Activated CD4-positive, CD25-positive, alpha-beta regulatory T cell (primary cell): ENCODE measurements at places on chromosomes 6 and 20.

DNA sequence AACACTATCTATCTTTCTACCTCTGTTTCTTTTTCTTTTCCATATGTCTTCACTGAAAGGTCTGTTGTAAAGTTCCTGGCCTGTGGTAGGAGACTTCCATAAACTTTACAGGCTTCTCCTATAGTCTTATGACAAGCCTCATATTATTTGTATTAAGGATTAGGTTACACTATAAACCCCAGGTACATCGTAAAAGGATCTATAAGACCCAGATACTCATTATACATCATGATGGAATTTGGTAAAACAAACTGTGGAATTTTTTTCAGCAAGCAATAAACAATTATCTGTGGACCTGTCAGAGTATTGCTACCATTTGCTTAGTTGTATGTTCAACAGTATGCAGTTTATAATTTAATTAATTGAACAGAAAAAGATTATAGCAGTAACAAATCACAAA is 55.5 kb downstream of the RFX6 start:
- no peak for DNase-seq

GRCh38 chr6:11613336-11613735 is 75.8 kb downstream of the TMEM170B start:
- DNase-seq: no peak

- no peak for DNase-seq
These were observed 32.5 kb downstream of the GNAS start for GRCh38 chr20:58884966-58885365.

GRCh38 chr6:108133594-108134179 is 32.1 kb upstream of the NR2E1 start:
- DNase-seq: no peak

- DNase-seq: no peak
These were observed 194.2 kb downstream of the PRL start for GRCh38 chr6:22102671-22103070.

- DNase-seq: no peak
These were observed 153.6 kb upstream of the TENT5A start for GRCh38 chr6:81906041-81906440.

DNA sequence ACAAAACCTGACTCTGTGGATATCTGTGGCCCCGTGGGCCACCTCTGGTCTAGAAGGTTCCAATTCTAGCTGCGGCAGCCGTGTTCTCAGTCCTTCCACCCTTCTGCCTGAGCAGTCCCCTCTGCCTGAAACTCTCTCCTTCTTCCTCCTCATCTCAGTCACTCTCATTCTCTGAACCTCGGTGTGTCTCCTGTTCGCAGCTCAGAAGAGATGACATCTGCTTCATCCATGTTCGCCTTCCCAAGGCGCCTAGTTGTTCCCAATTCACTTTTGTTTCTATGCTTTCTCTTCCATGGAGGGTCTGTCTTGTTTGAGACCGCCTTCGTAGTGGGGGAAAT is 95.5 kb downstream of the CEBPB start:
- DNase-seq: no peak

GRCh38 chr6:133895573-133896343 is 6.8 kb downstream of the TCF21 start:
- DNase-seq: no peak

- DNase-seq: no peak
These were observed 224.1 kb upstream of the MYLIP start for GRCh38 chr6:15904651-15905376.

DNA sequence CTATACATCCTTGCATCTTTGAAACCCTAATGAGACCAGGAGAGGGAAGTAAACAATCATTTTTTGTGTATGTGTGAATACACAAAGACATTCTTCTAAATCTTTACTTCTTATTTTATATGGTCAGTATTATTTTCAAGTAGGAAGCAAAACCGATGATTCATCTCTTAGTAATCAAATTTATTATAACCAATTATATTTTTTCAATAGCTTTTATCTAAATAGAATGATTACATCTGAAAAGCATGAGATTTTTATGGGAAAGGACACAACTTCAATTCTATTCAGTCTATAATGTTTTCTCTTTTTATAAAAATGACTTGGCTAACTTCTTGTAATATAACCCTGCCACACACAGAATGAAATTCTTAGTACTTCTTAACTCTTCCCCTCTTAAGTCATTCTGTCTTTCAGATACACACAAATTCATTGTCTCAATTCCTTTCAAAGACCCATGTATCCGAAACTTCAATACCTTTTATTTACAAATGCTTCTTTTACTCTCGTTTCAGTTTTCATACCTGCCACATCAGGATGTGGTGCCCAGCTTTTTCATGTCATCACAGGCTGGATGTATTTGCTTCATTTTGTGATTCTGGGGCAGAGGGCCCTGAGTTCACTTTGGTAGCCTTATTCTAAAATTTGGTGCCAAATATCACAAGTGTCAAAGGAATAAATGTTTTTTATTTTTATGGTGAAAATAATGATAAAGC is 227.0 kb downstream of the PHF3 start:
- DNase-seq: no peak

DNA sequence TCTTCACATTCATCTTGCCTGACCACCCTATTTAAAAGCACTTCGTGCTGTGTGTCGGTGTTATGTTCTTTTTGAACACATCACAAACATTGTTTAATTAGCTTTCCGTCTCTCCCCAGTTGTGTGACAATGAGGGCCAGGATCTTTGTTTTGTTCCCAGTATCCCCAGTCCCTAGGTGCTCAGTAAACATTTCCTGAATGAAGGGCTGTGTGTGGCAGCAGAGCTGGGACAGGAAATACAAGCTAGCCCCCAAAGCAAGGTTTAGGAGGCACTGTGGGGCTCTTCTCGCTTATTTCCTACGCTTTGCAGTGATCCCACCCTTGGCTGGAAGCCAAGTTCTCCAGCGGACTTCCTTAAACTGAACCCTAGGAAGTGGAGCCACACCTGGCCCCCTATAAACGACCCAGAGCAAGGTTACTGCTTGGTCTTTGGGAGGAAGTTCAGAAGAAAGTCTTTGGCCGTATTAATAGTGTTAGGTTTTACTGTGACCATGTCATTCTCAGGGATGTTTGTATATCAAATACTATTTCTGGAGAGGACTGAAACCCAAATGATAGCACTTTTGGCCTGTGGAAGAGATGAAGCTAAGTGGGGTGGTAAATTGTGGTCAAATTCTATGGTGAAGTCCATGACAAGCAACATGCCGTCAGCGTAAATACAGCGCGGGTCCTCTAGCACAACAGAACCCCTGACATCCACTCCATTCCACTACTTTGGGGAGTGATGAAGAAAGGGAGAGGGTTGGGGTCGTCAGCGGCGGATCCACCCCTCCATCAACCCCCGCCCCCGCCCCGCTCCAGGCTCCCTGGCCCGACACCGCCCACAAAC is 570 bp upstream of the FANCE start:
- no peak for DNase-seq

DNA sequence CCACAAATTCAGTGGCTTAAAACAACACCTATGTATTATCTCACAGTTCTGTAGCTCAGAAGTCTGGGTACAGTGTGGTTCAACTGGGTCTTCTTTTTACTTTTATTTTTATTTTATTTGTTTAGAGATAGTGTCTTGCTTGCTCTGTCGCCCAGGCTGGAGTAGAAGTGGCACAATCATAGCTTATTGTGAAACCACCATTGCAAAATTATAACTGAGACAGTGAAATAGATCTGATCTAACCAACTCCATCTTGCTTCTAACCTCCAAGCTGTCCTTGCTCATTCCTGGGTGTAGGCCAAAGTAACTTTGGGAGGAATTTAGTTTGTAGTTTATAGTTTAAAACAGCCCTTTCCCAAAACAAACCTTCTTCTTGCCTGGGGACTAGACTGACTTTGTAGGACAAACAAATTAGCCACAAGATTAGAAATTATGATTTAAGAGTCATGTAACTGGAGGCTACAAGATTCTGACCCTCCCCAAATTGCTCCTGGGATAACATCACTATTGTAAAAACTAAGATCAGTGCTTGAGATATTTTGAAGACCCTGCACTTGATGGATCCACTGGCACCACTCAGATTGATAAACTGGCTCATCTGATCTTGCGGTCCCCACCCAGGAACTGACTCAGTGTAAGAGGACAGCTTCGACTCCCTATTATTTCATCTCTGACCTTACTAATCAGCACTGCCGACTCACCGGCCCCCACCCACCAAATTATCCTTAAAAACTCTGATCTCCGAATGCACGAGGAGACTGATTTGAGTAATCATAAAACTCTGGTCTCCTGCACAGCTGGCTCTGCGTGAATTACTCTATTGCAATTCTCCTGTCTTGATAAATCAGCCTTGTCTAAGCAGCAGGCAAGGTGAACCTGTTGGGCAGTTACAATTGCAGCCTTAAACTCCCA is 193.4 kb upstream of the CDYL start:
- no peak for DNase-seq

GRCh38 chr6:319177-320131 is 27.2 kb downstream of the DUSP22 start:
- DNase-seq: no peak

DNA sequence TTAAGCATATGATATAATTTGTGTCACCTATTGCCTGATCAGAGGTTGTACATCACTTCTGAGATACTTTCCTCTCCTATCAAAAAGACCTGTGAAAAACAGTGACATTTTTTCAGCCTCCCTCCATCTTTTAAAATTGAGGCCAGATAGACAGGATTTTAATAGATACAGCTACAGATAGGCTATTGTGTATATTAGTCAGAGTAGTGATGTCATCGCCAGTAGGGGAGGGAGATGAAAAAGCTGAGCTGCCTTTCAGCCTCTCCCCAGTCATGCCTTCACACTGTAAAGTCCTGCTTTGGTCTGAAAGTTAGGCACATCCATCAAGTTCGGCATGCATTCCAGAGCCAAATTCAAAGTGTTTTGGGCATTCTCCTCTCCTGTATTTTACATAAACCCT is 7.9 kb upstream of the PABPC1L start:
- DNase-seq: no peak

GRCh38 chr20:58700823-58701222 is 8.2 kb downstream of the NPEPL1 start:
- DNase-seq: no peak

GRCh38 chr6:88302769-88303225 is 136.7 kb upstream of the CNR1 start:
- DNase-seq: no peak

- no peak for DNase-seq
These were observed 211.1 kb downstream of the BMP7 start for GRCh38 chr20:57055345-57055744.

DNA sequence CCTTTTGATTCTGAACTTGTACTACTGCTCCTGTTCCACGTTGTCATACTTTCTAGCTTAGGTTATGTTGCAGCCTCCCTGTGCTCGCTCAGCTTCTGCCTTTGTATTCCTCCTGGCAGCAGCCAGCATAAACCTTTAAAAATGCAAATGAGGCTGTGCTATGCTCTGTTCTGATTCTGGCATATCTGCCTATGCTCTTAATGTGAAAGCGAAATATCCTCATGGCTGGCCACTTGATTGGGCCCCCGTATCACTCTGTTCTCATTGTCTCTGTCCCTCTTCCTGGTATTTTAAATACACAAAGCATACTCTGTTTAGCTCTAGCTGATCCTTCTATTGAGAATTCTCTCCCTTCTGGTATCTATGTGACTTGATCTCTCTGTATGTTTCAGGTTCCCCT is 139.0 kb downstream of the JARID2 start:
- no peak for DNase-seq
